Lung (tissue), 17 donors: ENCODE measurements at places on chromosomes 4 and X. TPM values are rescaled to one million over a fixed set of nuclear protein-coding genes. Genes with fewer than 3 reads are reported as not detected.

GRSF1 gene
- 44.7 TPM for polyA plus RNA-seq

DUSP21 gene
- polyA plus RNA-seq: not detected

PNMA6F gene
- not detected for polyA plus RNA-seq

MMRN1 gene
- 10.2 TPM for polyA plus RNA-seq

COL25A1 gene
- polyA plus RNA-seq: 2.2 TPM

KIAA1210 gene
- polyA plus RNA-seq: not detected

FRAS1 gene
- 1.7 TPM for polyA plus RNA-seq

IGFBP7 gene
- polyA plus RNA-seq: 517 TPM

CDKL5 gene
- 3.4 TPM for polyA plus RNA-seq

UPF3B gene
- polyA plus RNA-seq: 11.7 TPM

SLC38A5 gene
- polyA plus RNA-seq: 80.9 TPM

ELK1 gene
- polyA plus RNA-seq: 37.6 TPM

XG gene
- polyA plus RNA-seq: 0.24 TPM

NLGN4X gene
- polyA plus RNA-seq: 0.31 TPM

MOSPD2 gene
- polyA plus RNA-seq: 5.5 TPM

ADGRG4 gene
- polyA plus RNA-seq: not detected

UGT2B10 gene
- polyA plus RNA-seq: not detected

MANBA gene
- 24.8 TPM for polyA plus RNA-seq

INPP4B gene
- 2.4 TPM for polyA plus RNA-seq

SYTL5 gene
- polyA plus RNA-seq: 0.98 TPM

SHROOM4 gene
- 6.8 TPM for polyA plus RNA-seq

XAGE3 gene
- polyA plus RNA-seq: 0.14 TPM

NRK gene
- polyA plus RNA-seq: 0.12 TPM

ASB9 gene
- polyA plus RNA-seq: 2.5 TPM

GLRA3 gene
- polyA plus RNA-seq: not detected

ESX1 gene
- polyA plus RNA-seq: not detected

GC gene
- polyA plus RNA-seq: not detected

DCK gene
- polyA plus RNA-seq: 13.6 TPM

ARMCX4 gene
- 12.0 TPM for polyA plus RNA-seq

NEIL3 gene
- 0.28 TPM for polyA plus RNA-seq
